ENCODE measurements at places on chromosomes 1 and 21.

- no peak for DNase-seq
Measured at GRCh38 chr1:48472638-48473037, 634 bp upstream of the SPATA6 start.

- DNase-seq = peak; percentile 57
Measured at GRCh38 chr1:207883660-207884250, 27.2 kb downstream of the CD34 start.

- no peak for DNase-seq
Measured at GRCh38 chr1:29639741-29640427, 403.6 kb downstream of the PTPRU start.

- DNase-seq = no peak
Measured at GRCh38 chr21:42536601-42537000, 22.9 kb downstream of the SLC37A1 start.

- no peak for DNase-seq
Measured at GRCh38 chr1:111821121-111821745, 65.5 kb downstream of the DDX20 start.

DNA sequence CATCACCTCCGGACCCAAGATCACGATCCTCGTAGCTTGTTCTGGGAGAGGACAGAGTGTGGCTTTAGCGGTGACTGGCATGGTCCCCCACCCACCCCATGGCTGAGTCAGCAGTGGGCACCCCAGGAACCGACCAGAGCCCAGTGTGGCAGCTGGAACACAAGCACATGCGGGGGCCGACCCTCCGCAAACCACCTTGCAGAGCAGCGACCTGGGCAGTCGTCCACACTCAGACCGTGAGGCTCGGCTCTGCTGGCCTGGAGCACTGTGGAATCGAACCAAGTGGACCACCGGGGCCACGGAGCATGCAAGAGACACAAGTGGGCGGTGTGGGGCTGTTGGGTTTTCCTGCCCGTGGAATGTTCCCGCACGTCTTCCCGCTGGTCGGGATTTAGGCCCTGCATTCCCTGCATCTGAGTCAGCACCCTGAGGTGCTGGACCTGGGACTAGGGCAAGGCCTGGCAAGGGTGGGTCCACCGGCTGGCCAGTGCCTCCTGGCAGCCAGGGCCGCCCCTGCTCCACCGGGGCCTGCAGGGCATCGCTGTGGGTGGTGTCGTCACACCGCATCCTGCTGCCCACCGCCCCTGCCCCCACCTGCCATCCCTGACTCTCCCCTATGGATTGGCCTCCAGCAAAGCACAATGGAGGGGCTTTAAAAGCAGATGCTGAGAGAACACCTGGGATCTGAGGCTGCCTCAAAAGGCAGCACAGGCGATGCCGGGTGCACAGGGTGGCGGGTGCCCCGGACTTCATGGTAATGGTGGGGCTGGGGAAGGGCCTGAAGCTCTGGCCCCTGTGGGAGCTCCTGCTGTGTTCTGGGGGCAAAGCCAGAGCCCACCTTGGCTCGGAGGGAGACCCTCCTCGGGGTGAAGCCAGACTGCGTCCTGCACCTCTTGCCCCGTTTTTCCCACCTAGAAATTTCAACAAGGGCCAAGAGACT, 18.5 kb downstream of the MORN1 start:
- DNase-seq = no peak

GRCh38 chr1:152777510-152778137, 2.7 kb downstream of the LCE1F start:
- no peak for DNase-seq

DNA sequence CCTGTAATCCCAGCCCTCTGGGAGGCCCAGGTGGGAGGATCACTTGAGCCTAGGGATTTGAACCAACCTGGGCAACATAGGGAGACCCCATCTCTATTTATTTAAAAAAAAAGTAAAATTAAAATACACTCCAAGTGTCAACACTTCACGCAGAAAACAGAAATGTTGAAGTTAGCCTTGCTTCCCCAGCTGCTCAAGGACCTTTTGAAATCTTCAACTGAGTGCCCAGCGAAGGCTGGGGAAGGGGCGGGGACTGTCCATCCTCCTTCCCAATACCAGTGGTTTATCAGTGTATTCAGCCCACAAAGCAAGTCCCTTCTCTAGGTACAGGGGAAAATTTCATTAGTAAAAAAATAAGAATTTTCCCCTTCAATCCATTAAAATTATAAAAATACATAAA, 2.2 kb upstream of the DNAJC28 start:
- DNase-seq = no peak

DNA sequence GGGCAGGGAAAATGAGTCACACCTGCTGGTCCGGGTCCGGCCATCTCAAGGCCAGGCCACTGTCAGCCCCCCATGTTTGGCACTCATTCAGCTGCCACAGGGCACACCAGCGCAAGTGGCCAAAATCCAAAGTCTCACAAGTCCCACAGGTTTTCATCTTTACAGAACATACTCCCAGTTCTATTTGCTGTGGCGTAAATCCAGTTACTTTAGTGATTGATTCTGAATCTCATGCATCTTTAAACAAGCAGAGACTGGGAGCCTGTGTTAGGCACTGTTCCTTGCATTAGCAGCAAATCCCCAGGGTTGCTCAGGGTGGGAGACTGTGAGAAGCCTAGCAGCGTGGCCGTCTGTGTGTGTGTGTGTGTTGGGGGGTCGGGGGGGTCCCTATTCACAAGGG, 1.1 kb upstream of the SLC2A5 start:
- DNase-seq = no peak

DNA sequence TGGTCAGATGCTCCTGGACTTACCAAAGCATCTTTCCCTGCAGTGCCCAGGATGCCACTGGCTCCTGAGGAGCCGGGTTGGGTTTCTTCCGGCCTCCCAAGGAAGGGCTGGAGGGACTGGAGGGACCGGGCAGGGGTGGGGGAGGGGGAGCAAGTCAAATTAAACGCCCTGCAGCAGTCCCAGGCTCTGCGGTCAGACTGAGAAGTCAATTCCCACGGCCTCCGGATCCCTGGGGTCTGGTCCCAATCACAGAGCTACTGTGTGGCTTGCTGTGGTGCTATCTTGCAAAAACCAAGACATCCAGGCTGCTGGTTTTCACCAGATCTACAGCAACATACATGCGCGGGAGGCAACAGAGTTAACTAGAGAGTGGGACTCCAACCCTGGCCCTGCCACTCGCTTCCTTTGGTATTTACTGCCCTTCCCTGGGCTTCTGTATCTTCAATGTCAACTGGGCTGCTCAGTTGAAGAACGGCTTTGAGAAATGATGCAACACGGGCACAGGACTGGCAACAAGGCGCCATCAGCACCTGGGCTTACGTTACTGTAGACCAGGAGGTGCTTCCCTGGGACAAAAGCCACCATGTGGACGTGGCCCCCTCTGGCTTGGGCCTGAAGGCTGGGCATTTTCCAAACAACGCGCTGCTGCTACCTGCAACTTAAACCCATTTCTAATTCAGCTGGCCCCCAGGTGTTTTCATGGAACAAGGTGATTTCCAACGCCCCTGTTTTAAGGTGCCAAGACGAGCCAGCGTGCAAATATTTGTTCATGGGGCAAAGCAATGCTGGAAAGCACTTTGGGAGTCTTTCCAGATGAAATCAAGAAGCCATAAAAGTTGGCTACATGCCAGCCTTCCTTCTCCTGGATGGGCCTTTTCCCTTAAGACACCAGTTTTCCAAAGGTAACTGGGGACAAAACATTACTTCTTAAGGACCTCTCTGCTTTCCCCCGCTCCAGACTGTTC, 11.5 kb downstream of the RCC2 start:
- DNase-seq = no peak

DNA sequence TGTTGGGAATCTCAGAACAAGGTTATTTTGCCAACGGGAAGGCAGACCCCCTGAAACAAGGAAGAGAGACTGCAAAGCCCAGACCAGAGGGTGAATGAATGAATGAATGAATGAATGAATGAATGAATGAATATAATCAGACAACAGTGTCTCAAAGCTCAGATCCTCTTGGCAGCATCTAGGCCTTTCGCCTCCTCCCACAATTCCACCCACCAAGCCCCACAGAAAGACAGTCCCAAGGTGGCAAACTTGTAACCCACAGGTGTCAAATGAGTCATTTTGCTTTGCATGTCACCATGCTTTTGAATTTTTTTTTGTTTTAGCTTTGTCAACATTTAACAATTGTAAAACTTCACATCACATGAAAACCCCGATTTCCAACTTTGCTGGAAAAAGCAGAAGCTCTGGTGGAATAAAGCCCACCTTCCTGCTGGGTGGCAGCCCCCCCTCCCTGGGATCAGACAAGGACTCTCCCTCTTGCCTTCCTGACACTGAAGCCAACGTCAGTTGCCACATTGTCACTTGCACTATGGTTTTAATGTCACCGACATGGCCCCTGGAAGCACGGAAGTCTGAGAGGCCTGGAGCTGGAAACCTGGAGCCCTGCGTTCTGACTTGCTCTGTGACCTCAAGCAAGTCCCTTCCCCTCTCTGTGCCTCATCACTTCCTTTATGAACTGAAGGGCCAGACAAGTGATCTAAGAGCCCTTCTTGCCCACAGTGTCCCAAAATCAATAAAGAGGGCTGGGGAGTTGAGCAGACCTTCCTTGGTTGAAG, 134.6 kb upstream of the RUNX3 start:
- no peak for DNase-seq

- DNase-seq = no peak
Measured at GRCh38 chr1:5548266-5548665, 444.0 kb downstream of the NPHP4 start.

GRCh38 chr1:39164256-39164655, 40.2 kb upstream of the MACF1 start:
- no peak for DNase-seq

- no peak for DNase-seq
Measured at GRCh38 chr1:233060461-233060994, 110.1 kb downstream of the NTPCR start.

- no peak for DNase-seq
Measured at GRCh38 chr1:31153423-31153822, 86.3 kb downstream of the NKAIN1 start.

- DNase-seq = no peak
Measured at GRCh38 chr1:228045871-228046270, 36.6 kb upstream of the ARF1 start.

- no peak for DNase-seq
Measured at GRCh38 chr1:183877053-183877720, 72.3 kb downstream of the RGL1 start.

DNA sequence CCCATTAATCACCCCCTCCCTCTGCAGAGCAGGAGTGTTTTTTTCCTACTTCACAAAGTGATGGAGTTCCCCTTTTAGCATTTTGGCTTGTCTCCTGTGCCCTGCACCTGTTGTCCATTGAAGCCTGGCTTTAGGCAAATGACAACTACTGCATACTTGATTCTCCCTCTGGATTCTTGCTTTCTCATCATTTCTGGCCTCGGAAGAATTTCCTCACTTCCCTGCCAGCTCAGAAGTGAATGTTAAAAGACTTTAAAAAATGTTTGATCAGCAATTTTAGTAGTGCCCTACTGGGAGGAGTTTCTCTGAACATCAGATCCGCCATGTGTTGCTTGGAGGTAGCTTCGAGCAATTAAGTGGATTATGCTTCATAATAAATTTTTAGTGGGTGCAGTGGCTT, 28.1 kb downstream of the RCOR3 start:
- DNase-seq = no peak

DNA sequence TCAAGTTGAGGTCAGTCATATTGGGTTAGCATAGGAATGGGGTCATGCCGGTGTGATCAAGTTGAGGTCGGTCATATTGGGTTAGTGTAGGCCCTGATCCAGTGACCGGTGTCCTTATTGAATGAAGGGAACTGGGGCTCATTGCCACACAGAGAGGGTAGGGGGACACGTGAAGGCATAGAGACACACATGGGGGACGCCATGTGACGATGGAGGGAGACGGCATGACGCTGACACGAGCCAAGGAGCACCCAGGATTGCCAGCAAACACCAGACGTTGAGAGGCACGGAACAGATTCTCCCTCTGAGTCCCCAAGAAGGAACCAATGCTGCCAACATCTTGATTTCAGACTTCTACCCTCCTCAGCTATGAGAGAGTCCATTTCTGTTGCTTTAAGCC, 136.9 kb upstream of the ZBTB40 start:
- DNase-seq = no peak

DNA sequence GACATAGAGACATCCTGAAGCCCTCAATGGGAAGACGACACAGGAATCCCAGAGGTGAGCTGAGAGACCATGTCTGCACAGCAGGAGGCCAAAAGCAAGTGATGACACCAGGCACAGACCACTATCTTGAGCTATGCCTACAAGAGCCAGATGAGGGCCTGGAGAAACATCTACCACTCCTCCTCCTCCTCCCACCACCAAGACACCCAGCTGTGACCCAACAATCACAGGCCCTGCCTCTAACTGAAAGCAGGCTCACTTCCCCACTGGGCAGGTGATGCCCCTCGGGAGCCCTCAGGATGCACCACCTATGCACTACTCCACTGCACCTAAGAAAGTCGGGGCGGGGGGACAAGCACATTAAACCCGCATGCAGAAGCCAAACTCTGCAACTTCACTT, 16.5 kb downstream of the TADA1 start:
- no peak for DNase-seq

DNA sequence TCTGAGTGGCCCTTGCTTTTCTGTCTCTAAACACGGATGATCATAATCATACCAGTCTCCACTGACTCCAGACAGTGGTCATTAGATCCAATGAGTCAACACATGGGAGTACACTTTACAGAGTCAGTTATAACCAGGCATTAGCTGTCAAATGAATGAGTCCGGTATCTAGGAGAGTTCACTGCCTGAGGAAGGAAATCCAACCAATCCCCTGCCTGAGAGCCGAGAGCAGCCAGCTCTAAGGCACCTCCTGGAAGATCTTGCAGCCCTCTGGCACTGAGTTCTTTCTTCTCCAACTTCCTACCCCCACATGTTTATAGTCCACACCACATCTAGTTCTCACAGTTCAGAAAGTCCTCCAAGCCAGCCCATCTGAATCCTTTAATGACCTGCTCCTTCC, 29.4 kb upstream of the RBM15 start:
- no peak for DNase-seq

All from NCI-H1092 (cell line).